Activated CD4-positive, alpha-beta T cell treated with anti-CD3 and anti-CD28 coated beads, Interleukin-2, amount 50 U/mL, for 4 hours (primary cell): ENCODE measurements at places on chromosomes 4 and X.

DNA sequence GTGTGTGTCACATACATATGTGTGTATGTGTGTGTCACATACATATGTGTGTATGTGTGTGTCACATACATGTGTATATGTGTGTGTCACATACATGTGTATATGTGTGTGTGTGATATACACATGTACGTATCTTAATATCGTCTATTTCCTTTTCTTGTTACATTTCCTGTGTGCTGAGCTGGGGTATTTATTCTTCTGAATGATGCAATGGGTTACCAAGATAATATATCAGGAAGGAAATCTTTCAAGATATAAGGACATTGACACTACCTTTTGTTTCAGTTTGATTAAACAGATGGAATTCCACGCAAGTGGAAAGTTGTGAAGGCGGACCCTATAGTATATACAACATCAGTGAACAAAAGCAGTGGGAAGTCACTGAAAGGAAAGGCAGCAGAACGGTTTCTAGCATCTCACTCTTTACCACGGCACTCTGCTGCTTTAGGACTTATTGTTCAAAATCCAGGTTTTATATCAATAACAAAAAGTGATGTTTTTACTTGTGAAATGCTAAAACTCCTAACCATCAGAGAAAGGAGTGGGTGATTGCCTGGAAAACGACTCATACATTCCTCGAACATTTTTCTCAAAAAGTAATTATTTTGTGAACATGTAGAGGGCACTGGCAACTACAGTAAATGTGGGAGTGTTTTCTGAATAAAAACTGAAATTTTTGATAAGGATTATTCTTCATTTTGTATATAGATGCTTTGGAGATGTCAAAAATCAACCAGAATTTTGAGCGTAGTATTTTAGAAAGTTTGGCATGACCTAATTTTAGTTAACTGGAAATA lies 43.1 kb upstream of the IL21 start:
- DNase-seq: no peak

DNA sequence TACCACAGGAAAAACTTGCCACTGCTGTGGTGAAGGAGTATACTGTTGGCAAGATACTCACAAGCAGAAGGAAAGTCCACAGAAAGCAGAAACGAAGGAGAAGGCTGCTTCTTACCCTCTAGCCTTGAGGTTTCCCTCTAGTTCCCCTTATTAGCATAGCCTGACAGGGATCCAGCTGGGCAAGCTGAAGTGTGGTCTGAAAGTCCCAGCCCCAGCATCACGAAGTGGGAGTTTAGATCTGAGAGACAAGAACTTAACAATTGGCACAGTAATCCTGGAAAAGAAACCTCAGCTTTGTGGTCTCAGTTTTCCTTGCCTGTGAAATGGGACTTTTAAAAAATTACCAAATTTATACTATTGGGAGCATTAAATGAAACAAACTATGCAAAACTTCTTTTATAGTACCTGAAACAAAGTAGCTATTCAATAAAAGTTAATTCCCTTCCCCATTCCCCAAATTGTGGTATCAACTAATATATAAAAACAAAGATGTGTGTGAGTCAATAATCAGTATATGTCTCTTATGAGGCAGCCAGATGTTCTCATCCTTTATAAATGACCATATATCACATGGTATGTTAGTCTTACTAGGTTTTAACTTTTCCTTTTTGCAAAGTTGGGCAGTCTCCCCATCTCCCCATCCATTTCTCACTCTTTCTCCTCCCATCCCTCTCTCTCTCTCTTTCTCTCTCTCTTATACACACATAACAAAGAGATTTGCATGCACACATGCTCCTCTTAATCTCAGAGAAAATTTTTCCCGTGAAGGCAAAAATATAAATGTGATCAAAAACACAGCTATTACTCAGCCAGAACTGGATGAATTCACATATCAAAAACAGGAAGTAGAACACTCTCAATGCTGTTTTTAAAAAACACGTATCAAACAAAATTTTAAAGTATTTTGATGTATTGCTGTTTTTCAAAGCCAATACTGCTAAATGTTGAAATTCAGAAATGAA lies 57.8 kb downstream of the SCFD2 start:
- no peak for DNase-seq

- DNase-seq: no peak
Measured at GRCh38 chr4:107473126-107473525, 246.9 kb downstream of the PAPSS1 start.

GRCh38 chr4:8110071-8110986 lies 48.3 kb downstream of the ABLIM2 start:
- DNase-seq: no peak

DNA sequence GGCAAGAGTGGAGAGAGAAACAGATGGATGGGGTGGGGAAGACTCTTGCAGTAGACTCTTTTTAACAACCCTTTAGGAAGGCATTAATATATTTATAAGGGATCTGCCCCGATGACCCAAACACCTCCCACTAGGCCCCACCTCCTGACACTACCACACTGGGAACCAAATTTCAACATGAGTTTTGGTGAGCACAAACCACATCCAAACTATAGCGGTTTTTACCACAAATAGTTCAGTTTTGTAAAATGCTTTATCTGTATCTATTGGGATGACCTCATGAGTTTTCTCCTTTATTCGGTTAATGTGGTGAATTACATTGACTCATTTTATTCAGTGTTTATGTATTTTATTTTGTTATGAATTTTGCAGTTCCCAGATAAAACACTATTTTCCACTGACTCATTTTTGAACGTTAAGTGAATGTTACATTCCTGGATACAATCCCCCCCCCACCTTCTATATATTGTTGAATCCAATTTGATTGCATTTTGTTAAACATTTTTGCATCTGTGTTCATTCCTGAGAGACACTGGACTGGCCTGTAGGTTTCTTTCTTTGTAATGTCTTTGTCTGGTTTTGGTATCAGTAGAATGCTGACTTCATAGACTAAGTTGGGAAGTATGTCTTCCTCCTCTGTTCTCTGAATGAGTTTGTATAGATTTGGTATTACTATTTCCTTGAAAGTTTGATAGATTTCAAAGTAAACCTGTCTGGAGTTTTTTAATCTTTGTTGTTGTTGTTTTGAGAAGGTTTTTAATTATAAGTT lies 13.9 kb upstream of the CPLX1 start:
- no peak for DNase-seq

DNA sequence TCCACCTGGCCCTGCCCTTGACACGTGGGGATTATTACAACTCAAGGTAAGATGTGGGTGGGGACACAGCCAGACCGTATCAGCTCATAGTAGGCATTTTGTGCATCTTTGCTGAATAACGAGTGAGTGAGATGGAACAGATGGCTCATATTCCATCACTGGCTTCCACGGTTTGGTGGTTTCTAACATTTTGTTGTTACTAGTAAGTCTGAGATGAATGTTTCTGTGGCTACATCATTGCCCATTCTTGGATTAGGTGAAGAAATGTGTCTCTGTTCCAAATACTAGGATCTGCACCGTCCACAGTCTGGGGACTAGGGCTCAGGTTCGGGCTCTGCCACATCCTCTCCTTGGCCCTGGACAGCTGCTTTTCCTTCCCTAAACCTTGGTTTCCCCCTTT lies 3.6 kb downstream of the ABLIM2 start:
- no peak for DNase-seq

DNA sequence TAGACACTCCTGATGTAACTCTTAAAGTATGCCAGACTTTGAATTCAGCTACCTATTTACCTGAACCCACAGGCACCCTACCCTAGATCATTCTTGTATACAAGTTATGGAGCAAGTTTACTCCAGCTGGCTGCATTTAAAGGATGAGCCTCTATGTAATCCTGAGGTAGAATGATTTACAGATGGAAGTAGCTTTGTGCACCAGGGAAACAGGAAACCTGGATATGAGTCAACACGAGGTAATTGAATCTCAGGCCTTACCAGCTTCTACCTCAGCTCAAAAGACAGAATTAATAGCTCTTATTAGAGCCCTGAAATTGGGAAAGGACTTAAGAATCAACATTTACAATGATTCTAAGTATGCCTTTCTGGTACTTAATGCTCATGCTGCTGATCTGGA lies 119.8 kb downstream of the AGTR2 start:
- DNase-seq: no peak

DNA sequence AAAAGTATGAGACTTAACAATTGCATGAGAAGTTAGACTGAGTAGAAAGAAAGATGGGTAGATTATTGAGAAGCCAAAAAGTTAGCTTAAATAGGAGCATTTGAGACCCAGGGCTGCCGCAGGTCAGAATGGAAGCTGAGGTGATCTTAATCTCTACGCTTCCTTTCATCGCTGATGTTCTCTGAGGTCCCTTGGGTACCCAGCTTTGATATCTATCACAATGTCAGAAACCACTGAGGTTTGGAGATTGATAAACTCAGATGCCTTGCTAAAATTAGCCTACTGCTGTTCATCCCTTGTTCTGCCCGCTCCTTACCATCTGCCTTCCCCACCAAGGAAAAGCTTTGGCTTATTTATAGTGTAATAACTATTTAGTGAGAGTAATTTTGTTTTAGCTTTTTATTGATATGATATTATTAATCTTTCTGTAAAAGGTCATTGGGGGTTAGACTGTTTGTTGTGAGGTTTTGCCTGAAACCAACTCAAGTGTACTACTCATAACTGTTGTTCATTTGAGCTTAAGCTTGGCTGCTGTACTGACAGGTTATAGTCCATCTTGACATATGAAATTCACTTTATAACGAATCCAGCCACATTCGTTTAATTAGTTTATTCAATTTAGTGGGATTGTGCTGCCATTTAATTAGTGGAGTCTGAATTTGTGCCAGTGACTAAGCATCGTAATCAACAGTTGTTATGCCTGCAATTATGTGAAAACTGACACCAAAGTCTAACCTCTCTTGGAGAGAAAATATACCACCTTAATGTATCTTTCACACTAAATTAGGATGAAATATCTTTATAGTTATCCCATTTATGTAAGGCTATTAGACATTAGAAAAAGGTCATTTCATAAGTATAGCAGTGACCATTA lies 15.1 kb downstream of the MCUB start:
- no peak for DNase-seq

GRCh38 chr4:87698394-87698793 lies 48.3 kb downstream of the DMP1 start:
- no peak for DNase-seq

- DNase-seq: no peak
Measured at GRCh38 chr4:159434114-159434870, 331.4 kb downstream of the RAPGEF2 start.

- no peak for DNase-seq
Measured at GRCh38 chr4:3399277-3400194, 42.2 kb upstream of the HGFAC start.

- DNase-seq: no peak
Measured at GRCh38 chrX:14903891-14904290, 30.7 kb downstream of the MOSPD2 start.

DNA sequence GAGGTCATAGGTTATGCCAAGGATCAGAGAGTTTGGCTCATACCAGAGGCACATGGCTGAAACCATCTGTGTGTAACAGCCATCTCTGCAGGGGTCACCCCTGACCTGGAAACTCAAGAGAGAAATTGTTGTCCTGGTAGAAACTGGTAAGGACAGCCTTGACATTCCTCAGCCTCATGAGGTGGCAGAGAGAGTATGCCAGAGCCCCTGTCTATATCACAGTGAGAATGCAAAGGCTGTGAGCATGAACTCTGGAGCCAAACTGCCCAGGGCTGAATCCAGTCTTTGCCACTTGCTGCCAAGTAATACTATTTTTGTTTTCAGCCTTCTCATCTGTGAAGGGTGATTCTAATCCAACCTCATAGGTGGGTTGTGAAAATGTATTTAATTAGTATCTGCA lies 37.1 kb upstream of the CCDC149 start:
- DNase-seq: no peak

GRCh38 chrX:24859211-24859841 lies 156.4 kb downstream of the ARX start:
- no peak for DNase-seq

- no peak for DNase-seq
Measured at GRCh38 chr4:13527192-13527980, 16.9 kb downstream of the NKX3-2 start.

GRCh38 chr4:48633657-48634056 lies 143.6 kb downstream of the ZAR1 start:
- DNase-seq: no peak

GRCh38 chr4:39044956-39045826 lies 13.0 kb upstream of the TMEM156 start:
- DNase-seq: peak; percentile 18

DNA sequence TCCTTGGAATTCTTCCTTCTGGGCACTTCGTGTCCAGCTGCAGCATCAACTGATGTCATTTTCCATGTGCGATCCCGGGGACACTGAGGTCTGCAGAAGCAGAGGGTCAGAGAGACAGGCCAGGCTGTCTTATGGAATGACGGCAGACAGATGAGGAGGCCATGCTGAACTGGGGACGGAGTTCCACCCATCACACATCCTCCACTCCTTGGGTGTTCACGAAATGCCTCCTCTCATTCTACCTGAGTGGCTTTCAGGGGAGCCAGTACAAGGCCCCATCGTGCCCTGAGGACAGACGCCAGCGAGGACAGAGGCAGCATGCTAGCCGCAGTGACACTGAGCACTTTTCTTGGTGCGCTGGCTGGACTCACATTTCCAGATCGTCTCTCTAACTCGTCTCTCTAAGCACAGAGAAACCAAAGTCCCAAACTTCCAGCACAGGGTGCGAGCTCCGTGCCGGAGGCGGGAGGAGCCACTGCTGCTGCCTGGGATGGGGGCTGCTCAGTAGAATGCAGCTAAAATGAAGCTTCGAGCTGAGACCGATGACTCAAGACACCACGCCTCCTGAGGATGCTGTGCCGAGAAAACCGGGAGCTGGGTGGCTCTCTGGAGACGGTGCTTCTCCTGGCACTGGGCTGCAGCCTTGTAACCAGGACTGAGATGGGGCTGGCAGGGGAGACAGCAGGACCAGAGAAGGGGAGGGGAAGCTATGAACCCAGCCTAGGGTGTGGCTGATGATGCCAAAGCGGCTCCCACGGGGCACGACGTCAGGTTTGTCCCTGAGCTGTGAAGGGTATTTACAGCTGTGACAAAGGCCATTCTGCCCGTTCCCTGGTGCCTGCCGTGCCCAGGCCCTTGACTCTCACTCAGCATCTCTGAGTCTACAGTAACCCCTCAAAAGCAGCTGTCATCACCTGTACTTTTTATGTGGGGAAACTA lies 8.2 kb downstream of the ABLIM2 start:
- DNase-seq: no peak

DNA sequence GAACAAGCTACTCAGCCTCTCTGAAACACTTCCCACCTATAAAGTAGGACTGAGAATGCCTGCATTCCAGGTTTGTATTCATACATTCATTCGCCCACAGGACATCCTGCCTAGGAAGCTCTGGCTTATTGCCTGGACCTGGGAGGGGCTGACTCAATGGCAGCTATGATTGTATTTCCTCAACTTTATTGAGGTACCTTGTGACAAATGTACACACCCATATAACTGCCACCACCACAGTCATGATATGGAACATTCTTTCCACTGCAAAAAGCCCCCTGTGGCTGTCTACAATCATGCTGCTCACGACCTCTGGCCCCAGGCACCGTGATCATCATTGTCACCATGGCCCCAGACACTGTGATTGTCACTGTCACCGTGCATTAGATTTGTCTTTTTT lies 68.3 kb downstream of the ABLIM2 start:
- DNase-seq: no peak

- no peak for DNase-seq
Measured at GRCh38 chr4:78863991-78864390, 75.2 kb downstream of the PAQR3 start.
